T-cell (primary cell): ENCODE measurements at places on chromosomes 11 and 22.

DNA sequence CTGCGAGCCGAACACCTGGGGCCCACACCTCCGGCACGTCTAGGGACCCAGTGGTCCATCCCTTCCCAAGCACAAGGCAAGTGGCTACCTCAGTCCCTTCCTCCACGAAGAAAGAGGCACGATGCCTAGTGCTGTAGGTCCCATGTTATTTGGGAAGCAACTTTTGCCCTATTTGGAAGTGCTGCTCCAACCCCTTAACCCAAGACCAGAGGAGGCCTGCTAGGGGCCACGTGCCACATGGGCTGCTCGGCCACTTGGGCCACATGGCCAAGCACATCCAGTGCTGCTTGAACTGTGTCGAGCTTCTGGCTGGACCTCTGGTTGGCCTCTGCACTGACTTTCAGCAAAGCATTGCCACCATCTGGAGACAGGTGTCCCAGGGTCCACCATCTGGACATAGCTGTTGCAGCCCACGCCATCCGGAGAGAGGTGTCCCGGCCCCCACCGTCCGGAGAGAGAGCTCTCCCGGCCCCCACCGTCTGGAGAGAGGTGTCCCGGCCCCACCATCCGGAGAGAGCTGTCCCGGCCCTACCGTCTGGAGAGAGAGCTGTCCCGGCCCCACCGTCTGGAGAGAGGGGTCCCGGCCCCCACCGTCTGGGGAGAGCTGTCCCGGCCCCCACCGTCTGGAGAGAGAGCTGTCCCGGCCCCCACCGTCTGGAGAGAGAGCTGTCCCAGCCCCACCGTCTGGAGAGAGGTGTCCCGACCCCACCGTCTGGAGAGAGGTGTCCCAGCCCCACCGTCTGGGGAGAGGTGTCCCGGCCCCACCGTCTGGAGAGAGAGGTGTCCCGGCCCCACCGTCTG lies 6.5 kb upstream of the B4GALNT4 start:
- H3K27ac ChIP-seq: no peak overlapping the region
- H3K36me3 ChIP-seq: no peaks in the 10 kb centered on the region
- no peak for DNase-seq
- H3K4me1 ChIP-seq: no peaks in the 10 kb centered on the region

GRCh38 chr11:42996421-42997307 lies 315.1 kb upstream of the API5 start:
- no peak overlapping the region for H3K27ac ChIP-seq
- no peaks in the 10 kb centered on the region for H3K4me1 ChIP-seq
- no peak overlapping the region for H3K4me3 ChIP-seq
- no peak for DNase-seq
- H3K36me3 ChIP-seq: no peaks in the 10 kb centered on the region
- no peaks in the 10 kb centered on the region for H3K27me3 ChIP-seq

- H3K4me1 ChIP-seq: no peaks in the 10 kb centered on the region
- no peak for DNase-seq
- peaks cover 7% of the 10 kb centered on the region for H3K36me3 ChIP-seq
- no peak overlapping the region for H3K27ac ChIP-seq
- no peak overlapping the region for H3K4me3 ChIP-seq
Observed at GRCh38 chr11:2911088-2911784, 18.0 kb downstream of the PHLDA2 start.

DNA sequence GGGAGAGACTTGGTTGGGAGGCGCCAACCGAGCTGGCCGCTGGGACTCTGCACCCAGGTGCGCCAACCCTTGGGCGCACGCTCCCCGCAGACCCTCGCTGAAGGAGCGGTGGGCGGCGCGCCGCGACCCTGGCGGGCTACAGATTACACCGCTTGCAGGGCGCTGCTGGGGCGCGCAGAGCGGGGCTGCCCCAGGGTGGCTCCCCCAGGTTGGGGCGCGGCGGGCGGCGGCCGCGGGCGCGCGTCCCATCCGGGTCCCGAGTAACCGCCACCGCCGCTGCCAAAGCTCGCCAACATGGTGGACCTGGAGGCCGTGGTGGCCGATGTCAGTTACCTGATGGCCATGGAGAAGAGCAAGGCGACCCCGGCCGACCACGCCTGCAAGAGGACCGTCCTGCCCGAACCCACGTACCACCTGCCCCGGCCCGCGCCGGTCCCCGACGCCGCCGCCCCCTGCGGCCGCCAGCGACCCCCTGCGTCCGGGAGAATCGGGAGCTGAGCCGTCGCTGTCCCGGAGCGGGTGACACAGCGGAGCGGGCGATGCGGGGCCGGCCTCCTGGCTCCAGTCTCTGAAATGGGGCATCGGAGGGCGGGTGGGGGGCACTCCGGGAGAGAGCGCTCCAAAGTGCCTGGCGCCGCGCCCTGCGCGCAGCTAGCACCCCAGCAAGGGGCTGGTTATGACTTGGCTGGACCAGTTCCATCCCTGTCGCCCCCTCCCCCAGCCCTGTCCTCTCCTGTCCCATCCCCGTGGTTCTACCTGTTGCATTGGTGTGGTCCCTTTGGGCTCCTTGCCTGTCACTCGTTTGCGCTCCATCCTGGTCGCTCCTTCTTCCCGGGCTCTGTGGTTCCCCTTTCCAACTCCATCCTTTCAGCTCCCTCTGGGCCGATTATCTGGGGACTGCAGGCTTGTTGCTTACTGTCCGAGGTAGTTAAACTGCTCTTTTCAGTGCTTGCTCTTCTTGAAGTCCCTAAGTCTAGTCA lies 143.3 kb upstream of the GRK3 start:
- peaks cover 32% of the 10 kb centered on the region for H3K27me3 ChIP-seq
- no peak overlapping the region for H3K4me3 ChIP-seq
- H3K36me3 ChIP-seq: no peaks in the 10 kb centered on the region
- no peak overlapping the region for H3K27ac ChIP-seq

DNA sequence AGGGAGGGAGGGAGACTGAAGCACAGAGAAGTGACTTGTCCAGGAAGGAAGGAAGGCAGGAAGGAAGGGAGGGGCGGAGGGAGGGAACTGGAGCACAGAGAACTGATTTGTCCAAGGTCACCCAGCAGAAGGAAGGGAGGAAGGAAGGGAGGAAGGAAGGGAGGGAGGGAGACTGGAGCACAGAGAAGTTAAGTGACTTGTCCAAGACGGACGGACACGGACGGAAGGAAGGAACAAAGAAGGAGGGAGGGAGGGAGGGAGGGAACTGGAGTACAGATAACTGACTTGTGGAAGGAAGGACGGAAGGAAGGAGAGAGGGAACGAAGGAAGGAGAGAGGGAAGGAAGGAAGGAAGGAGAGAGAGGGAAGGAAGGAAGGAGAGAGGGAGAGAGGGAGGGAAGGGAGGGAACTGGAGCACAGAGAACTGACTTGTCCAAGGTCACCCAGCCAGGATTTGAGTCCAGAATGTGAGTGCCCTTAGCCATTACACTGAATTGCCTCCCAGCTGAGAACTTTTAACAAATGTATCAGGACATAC lies 1.5 kb downstream of the SLC35F2 start:
- no peak overlapping the region for H3K4me3 ChIP-seq
- H3K36me3 ChIP-seq: no peaks in the 10 kb centered on the region
- H3K4me1 ChIP-seq: peaks cover 2% of the 10 kb centered on the region
- H3K27ac ChIP-seq: no peak overlapping the region
- peaks cover 2% of the 10 kb centered on the region for H3K27me3 ChIP-seq
- DNase-seq: no peak

DNA sequence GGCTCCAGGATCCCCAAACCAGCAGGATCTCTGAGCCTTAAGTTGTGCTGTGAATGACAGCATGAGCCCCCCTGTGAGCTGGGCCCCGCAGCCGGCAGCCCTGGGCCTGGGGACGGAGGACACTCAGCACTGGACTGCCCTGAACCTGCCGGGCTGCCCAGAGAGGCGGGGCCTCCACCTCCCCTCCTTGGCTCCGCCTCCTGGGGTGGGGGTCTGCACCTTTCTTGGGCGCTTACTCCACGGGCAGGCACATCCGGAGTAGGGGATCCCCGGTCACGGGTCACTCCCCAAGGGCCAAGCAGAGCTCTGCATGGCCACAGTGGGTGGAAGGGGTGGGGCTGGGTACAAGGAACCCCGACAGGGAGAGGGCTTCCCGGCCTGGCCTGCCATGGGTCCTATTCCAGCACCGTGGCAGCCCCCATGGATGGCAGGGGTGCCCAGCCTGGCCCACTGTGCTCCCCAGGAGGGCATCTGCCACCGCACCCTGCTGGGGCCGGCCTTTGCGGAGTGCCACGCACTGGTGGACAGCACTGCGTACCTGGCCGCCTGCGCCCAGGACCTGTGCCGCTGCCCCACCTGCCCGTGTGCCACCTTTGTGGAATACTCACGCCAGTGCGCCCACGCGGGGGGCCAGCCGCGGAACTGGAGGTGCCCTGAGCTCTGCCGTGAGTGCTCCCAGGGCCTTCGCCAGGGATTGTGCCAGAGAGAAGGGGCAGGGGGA lies 5.4 kb downstream of the MUC5B start:
- H3K27me3 ChIP-seq: peaks cover 22% of the 10 kb centered on the region
- no peak for DNase-seq
- H3K36me3 ChIP-seq: no peaks in the 10 kb centered on the region
- H3K27ac ChIP-seq: no peak overlapping the region
- no peaks in the 10 kb centered on the region for H3K4me1 ChIP-seq

DNA sequence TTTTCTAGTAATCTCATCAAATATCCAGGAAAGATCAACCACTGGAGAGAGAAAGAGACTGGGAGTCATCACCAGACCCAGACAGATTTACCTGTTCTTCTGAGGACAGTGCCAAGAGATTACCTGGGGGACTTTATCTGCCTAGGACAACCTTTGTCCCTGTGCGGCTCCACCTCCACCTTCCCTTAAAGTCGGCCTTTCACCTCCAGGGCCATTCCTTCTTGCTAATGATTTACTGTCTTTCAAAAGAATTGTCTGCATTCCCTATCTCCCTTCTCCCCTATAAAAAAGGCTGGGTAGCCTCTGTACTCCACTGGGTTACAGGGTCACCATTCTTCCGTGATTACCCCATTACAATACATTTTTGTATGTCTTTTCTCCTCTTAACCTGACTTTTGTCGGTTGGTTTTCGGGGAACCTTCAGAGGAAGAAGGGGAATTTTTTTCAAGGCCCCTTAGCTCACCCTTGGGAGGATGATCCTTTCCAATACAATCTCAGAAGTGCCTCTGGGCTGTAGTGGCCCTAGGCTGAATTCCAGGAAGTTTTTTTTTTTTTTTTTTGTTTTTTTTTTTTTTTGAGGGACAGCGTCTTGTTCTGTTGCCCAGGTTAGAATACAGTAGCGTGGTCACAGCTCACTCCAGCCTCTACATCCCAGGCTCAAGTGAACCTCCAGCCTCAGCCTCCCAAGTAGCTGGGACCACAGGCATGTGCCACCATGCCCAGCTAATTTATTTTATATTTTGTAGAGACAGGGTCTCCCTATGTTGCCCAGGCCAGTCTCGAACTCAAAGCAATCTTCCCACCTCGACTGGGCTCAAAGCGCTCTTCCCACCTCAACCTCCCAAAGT lies 1.5 kb upstream of the HMOX1 start:
- no peaks in the 10 kb centered on the region for H3K36me3 ChIP-seq
- no peak overlapping the region for H3K4me3 ChIP-seq
- no peak for DNase-seq
- no peak overlapping the region for H3K27ac ChIP-seq

DNA sequence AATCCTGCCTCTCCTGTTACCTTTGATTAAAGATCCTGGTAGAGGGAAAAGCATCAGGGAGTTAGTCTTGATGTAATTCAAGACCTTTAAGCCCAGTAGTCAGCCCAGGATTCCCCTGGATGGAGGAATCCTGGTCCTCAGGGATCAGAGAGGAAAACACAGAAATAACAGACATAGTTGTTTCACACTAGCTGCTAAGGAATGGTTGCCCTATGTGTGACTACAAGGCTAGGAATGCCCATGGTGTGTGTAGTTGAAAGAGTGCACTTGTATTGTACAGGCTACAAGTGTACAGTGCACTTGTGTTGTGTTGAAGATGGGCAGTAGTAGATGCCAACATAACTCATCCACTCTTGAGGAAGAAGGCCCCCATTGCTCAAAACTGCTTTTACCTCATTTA lies 226.8 kb downstream of the AASDHPPT start:
- no peak overlapping the region for H3K27ac ChIP-seq
- DNase-seq: no peak
- H3K4me3 ChIP-seq: no peak overlapping the region

DNA sequence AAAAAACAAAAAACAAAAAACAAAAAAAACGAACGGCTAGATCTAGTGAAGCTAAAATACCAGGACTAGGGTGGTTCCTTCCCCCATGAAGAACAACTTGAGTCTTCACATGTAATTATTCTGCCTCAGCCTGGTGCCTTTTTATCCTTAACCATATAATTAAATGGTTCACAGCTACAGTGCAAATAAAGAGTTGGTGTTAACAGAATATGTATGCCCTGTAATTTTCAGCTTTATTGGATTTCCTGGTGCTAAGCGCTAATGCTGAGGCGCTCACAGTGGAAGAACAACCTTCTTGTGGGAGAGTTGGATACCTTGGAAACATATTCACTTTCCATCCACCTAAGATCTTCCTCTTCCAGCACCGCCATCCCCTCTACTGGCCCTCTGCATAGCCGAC lies 158.5 kb upstream of the SORL1-AS1 start:
- H3K4me3 ChIP-seq: no peak overlapping the region
- peaks cover 22% of the 10 kb centered on the region for H3K36me3 ChIP-seq
- no peak overlapping the region for H3K27ac ChIP-seq

DNA sequence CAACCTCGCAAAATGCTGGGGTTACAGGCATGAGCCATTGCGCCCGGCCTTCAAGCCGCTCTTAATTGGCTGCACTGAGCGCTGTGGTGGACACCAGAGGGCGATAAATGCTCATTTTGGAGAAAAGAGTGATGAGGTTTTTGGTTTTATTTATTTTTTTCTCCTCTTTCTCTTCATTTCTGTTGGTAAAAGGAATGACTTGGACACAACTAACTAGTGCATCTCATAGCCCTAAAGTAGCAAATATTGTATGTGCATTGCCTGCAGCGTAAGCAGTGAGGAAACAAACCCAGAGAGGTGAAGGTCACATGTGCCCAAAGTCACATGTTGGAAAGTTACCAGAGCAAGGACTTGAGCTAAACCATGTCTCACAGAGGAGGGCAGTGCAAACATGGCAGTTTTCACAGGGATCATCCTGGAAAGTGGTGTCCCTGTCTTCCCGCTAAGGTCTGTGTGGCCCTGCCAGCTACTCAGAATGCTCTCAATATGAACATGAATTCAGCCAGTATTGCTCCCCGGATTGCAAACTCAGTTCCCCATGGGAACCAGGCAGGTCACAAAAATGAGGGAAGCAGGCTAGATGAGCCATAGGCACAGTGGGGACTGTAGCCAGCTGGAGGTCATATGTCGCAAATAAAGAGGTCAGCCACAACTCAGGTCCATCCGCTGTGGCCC lies 8.6 kb upstream of the CD82 start:
- no peak overlapping the region for H3K4me3 ChIP-seq
- no peak overlapping the region for H3K27ac ChIP-seq
- DNase-seq: peak; percentile 61
- no peaks in the 10 kb centered on the region for H3K27me3 ChIP-seq

DNA sequence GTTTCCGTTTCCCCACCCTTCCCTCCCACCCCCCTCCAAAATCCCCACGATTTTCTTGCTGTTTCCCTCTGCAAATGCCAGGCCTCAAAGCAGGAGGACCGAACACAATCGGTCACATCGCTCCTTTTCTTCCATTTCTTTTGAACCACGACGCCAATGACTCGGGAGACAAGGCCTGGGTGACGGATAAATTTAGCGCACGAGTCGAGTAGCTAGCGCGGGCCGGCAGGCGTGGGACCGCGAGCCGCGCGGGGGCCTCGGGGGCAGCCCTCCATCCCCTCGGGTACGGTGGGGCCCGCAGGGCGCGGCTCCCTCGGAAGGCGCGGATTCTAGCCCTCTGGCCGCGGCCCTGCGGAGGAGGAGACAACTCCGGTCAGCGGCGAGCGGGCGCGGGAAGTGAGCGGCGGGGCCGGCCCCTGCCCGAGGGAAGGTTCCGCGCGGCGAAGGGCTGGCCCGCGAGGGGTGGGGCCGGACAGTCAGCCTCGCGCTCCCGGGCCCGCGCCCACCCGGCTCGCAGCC lies 414 bp downstream of the JOSD1 start:
- no peaks in the 10 kb centered on the region for H3K36me3 ChIP-seq
- H3K4me3 ChIP-seq: peak overlapping the region; percentile 54
- DNase-seq: no peak
- peaks cover 52% of the 10 kb centered on the region for H3K4me1 ChIP-seq
- H3K27me3 ChIP-seq: no peaks in the 10 kb centered on the region
- H3K27ac ChIP-seq: peak overlapping the region; percentile 87
